ENCODE measurements at places on chromosomes 3 and 15.

DNA sequence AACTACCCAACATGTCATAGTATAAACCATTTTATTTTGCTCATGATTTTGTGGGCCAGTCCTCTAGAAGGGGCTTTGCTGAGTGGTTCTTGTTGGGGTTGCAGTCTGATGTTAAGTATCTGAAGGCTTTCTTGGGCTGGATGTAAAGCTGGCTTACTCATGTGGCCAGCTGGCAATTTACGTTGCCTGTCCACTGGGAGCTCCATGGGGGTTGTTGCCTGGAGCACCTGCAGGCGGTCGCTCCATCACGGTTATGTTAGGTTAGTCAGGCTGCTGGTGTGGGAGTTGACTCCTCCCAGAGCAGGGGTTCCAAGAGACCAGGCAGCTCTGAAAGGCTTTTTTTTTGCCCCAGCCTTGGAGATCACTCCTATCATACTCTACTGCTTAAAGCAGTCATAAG, 98.1 kb downstream of the NR1D2 start:
- DNase-seq, result no peak

DNA sequence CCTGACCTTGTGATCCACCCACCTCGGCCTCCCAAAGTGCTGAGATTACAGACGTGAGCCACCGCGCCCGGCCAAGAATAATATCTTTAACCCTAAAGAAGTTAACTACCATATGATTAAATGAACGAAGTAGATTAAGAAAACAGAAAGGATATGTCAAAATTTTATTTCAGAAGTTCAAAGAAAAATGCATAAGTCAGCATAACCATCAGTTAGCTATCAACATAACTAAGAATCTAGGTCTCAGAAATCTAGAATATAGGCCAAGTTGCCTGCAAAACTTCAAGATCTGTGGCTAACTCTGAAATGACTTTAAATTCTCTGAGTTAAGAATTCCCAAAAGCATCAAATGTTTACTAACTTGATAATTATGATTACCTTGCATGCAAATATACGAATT, 38.0 kb downstream of the INO80 start:
- DNase-seq, result no peak

- DNase-seq, result no peak
Measured at GRCh38 chr3:90132197-90132596, 1024.8 kb downstream of the EPHA3 start.

- no peak for DNase-seq
Measured at GRCh38 chr3:115292131-115292530, 145.0 kb upstream of the ZBTB20 start.

DNA sequence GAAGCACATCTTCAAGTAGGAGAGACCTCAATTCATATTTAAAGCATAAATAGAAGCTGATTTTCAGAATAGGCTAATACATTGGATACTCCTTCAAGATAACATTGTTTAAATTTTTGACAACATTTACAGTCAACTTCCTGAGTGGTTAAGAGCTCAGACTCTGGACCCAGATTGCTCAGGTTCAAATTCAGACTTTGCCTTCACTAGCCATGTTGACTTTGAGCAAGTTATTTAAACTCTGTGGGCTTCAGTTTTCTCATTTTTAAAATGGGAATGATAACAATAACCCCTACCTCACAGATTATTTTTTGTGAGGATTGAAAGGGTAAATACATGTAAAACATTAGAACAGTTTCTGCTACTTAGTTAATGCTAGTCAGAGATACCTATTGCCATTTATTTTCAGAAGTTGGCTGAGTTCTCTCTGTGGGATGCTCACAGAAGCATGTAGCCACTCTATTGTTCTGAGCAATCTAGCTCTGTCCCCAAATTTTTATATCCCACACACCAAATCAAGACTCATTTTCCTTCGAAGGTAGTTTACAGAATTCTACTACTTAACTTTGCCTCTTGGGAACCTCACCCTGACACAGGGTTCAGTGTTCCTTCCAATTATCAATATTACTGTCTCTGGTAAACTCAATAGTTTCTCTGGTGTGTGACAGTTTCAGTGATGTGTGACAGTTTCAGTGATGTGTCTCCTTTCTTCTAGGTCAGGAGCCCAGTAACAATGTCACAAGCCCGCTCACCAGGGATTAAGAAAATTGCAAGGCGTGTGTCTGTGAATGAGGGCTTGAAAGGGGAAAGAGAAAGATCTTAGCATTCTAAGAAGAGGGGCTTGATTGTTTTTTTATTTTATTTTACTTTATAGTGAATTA, 79.4 kb upstream of the OSTN start:
- DNase-seq, result no peak

GRCh38 chr15:91133511-91133910, 33.5 kb downstream of the SV2B start:
- no peak for DNase-seq

GRCh38 chr3:157531771-157532170, 28.6 kb upstream of the VEPH1 start:
- DNase-seq, result no peak

- no peak for DNase-seq
Measured at GRCh38 chr3:123414973-123415775, 33.7 kb downstream of the ADCY5 start.

- DNase-seq, result no peak
Measured at GRCh38 chr3:29643034-29643425, 362.2 kb downstream of the RBMS3 start.

- DNase-seq, result no peak
Measured at GRCh38 chr15:44023176-44023575, 171.9 kb downstream of the FRMD5 start.

DNA sequence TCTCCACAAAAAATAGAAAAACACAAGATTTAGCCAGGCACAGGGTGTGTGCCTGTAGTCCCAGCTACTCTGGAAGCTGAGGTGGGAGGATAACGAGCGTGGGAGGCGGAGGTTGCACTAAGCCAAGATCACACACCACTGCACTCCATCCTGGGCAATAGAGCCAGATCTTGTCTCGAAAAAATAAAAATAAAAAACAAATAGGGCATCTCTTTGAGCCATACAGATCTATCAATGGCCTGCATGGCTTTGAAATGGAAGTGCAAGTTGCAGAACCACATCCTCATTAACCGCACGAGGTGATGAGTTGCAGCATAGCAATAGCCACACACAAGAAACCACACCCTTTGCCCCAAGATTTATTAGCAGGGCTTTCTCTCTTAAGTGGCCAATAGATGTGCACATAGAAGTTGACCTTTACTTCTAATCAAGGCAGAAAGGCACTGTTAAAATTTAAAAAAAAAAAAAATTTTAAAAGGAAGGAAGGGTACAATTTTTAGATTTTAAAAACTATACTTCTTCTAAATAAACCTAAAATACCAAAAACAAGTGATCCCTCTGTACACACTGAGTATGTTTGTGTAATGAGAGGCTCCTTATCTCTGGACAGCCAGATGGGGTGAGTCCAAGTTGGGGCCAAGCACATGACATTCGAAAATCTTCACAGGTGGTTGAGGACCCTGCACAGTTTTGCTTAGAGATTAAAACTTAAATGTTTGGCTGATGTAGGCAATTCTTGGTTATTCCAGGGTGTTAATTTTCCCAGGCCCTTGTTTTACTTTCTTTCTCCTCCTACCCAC, 53.4 kb downstream of the FILIP1L start:
- no peak for DNase-seq

DNA sequence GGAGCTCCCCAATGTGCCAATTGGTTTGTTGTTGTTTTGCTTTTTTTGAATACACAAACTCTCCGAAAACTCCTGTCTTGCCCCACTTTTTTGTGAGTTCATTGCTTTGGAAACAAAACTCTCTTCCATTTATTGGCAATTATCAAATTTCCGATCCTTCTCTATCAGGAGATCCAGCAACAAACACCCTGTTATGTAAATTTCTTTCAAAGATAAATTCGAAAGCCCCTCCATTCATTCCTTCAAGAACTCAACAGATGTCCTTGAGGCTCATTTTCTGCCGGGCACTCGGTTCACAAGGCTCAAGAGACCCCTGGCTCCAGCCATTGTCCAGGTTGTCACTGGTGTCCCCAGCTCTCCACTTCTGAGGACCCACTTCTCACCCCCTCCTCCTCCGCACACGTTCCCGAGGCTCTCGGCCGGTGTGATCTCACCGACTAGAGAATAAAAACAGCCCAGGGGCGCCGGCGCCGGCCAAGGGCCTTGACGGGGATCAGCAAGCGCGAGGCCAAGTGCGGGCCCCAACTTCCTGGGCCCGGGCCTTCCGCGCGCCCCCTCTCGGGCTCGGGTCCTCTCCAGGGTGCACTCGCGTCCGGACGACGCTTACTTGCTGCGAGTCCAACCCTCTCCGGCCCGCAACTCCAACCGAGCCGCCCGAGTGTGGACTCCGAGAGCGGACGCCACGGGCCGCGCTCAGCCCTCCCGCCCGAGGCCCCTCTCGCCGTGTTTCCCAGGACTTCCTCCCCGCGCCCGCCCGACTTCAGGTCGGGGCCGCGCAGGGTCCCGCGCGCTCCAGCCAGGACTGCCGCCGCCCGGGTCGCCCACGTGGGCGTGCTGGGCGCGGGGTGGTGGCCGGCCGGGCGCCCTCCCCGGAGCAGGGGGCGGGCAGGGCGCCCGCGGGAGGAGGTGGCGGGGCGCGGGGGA, 533 bp upstream of the SMAD3 start:
- no peak for DNase-seq

- no peak for DNase-seq
Measured at GRCh38 chr3:131178710-131179375, 152.2 kb downstream of the NEK11 start.

- DNase-seq, result no peak
Measured at GRCh38 chr15:91311986-91312385, 211.9 kb downstream of the SV2B start.

DNA sequence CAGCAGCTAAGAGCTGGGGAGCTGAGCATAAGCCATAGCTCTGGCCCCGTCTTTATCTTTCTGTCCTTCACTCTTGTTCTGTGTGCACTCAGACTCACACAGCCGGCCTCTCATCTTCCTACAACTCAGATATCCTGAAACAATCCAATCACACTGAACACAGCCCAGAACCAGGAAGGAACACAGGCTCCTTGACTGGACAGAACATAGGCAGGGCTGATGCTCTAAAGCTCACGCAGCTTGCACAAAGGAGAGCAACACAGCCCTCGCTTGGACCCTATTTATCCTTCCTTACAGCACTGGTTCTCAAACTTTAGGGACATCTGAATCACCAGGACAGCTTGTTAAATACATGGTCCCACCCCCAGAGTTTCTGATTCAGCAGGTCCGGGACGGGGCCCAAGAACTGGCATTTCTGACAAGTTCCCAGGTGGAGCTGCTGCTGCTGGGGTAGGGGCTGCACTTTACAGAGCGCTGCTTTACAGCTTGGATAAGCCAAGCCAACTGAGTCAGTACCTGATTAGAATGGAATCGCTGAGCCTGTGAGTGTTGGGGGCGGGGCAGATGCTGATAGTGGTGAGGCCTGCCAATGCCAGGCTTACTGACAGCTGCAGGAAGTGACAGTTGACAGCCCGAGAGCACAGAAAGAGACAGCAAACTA, 65.1 kb downstream of the MRPL46 start:
- DNase-seq, result no peak

GRCh38 chr3:197711973-197712707, 24.6 kb downstream of the RUBCN start:
- peak; percentile 62 for DNase-seq

- no peak for DNase-seq
Measured at GRCh38 chr3:139283301-139283700, 60.5 kb upstream of the MRPS22 start.

- no peak for DNase-seq
Measured at GRCh38 chr15:80568298-80568697, 126.8 kb upstream of the ABHD17C start.

DNA sequence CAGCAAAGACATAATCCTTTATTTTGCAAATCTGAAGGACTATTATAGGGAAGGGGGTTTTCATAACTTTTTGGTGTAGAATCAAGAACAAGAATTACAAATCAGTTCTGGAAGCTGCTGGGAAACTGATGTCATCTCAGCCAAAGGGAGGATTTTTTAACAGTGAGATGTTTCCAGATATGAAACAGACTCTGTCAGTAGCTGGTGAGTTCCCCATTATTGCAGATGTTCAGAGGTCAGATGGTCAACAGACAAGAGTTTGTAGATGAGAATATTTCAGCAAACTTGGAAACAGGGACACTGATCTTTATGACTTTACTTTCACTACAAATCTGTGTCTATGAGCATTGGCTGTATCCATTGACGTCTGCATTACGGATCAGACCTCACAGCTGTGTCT, 71.9 kb upstream of the LPP start:
- no peak for DNase-seq

- no peak for DNase-seq
Measured at GRCh38 chr15:77622934-77623754, 9.6 kb downstream of the LINGO1 start.

- no peak for DNase-seq
Measured at GRCh38 chr15:100981086-100981485, 61.9 kb downstream of the LRRK1 start.

GRCh38 chr3:10557781-10558373, 52.5 kb upstream of the ATP2B2 start:
- no peak for DNase-seq

- DNase-seq, result no peak
Measured at GRCh38 chr3:151976211-151977050, 103.0 kb downstream of the SUCNR1 start.

DNA sequence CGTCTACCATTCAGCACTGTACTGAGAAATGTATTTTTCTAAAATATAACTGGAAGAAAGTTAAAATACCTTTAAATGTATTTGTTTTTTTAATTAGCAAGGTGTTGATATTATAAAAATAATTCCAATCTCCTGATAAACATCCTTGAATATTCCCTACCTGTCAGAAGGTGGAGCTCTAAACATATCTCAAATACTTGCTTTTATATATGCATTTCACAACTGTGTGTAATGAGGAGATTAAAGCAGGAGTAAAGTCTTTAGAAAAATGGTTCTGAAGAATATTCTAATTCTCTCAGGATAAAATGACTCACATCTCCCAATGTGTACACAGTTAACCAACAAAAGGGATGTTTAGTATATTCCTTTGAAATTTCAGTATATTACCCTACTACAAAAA, 422.7 kb downstream of the PLCL2 start:
- no peak for DNase-seq

GRCh38 chr3:130950641-130951040, 56.8 kb downstream of the ATP2C1 start:
- DNase-seq, result no peak

DNA sequence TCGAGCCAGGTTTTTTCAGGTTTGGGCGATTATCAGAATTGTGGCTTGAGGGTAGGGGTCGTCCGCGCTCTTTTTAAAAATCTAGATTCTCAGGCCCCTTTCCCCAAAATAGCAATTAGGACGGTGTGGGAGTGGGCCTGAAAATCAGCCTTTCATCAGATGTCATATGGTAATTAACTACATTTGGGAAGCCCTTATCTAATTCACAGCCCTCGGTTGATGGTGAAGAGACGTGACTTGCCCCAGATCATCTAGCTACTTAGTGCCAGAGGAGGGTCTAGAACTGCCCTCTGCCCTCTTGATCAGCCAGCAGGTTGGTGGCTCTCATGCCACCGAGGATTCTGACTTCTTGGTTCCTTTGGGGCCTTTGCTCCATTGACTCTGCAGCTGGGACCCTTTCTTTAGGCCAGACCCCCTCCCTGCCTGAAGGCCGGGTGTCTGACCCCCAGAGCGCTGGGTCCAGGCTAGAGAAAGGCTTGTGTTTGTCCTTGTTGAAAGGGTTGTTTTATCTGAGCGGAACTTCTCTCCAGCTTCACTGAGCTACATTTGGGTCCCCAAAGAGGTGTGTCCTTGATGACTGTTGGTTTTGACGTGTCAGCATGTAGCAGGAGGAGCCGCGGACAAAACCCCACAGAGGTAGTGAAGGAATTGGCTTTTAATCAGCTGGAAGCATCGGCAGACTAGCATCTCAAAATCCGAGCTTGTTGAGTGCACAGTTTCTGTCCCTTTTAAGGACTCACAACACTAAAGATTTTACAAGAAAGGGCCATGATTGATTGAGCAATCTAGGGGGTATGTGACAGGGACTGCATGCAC, 857 bp downstream of the AEN start:
- no peak for DNase-seq

- no peak for DNase-seq
Measured at GRCh38 chr3:182597621-182598041, 195.7 kb upstream of the ATP11B start.

Data from stimulated activated CD8-positive, alpha-beta memory T cell treated with anti-CD3 and anti-CD28 coated beads, Interleukin-7, amount 100 ng/mL, for 24 hours (primary cell).